Upper lobe of right lung (tissue), 1 donor: ENCODE measurements at places on chromosomes 3 and 15. TPM values are rescaled to one million over a fixed set of nuclear protein-coding genes. Genes with fewer than 3 reads are reported as not detected.

- no peak for DNase-seq
Measured at GRCh38 chr3:32959371-32959770, 7.9 kb downstream of the CCR4 start.

GRCh38 chr3:31925271-31925630, 55.8 kb downstream of the OSBPL10 start:
- no peak for DNase-seq

- DNase-seq = no peak
Measured at GRCh38 chr3:3305841-3306240, 126.3 kb upstream of the CRBN start.

DNA sequence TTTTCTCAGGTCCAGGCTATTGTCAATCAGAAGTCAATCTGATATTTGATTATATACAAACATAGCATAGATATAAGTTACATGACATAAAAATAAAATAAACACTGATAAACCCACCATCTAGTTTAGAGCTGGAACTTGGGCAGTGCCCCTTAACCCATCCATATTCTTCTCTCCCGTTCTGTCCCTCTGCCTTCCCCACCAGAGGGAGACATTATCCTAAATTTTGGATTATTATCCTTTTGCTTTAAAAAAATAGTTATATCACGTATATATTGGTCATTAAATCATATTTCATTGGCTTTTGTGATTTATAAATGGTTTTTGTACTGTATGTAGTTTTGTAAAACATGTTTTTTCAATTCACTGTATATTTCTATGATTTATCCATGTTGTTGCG, 107.9 kb downstream of the GMPS start:
- DNase-seq = no peak

DNA sequence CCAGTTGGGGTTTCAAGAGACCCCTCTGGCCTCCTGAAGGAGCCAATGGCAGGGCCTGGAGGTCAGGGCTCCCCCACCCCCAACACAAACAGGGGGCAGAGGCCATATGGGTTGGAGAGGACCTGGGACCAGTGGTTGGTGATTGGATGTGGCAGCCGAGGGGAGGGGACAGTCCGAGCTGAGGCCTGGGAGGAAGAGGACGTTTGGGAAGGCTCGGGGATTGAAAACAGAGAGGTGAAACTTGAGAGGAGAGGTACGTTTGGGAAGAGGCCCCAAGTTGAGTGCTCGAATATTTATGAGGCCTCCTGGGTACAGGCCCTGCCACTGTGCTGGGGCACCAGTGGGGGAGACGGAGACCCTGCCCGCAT, 53.7 kb downstream of the DNAJB8 start:
- DNase-seq = no peak

DNA sequence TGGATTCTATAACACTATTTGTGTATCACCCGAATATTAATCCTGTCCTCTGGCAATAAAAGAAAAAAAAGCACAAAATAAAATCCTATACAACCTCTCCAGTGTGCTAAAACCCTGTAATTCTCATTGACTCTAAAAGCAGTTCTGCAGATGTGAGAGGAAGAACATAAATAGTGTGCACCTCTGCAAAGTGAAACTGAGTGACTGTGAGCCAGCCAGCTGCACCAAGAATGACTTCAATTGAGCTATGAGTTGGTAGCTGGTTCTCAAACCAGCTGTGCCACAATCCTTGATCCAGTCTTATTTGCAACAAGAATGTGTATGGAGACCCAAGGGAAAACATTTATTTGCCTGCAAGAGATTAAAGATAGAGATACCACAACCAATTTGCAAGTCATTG, 31.2 kb upstream of the COL8A1 start:
- no peak for DNase-seq

DNA sequence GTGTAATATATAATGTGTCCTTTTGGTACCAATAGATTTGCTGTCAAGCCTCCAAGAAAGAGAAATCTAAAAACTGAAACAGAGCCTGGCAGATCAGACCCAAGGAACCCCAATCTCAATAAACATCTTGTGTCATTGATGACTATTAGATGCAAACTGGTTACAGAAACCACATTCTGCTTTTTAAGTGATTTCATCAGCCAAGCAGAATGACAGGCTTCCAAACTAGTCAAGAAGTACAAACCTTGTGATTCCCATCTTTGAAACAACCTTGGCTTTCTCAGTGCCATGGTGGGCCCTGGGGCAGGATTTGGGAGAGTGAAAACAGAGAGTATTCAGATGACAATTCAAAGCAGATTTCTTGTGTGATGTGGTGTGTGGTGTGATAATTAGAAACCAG, 45.6 kb upstream of the STRIT1 start:
- DNase-seq = no peak

DNA sequence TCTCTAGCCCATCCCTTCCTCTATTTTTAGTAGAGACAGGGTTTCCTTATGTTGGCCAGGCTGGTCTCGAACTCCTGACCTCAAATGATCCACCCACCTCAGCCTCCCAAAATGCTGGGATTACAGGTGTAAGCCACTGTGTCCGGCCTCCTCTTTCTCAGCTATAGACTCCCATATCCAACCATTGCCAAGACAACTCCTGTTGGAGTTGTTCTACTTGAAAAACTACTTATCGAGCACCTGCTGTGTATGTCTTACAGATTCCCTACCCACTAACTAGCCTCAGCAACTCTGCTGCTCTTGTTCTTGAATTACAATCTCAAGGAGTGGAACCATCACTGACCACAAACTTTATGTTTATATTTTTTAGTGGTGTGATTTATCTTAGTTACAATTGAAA, 186.6 kb downstream of the SLC9A9 start:
- no peak for DNase-seq

Gene FAM81A
- 1.3 TPM for total RNA-seq

GRCh38 chr3:76827701-76828226, 212.1 kb upstream of the ROBO2 start:
- DNase-seq = no peak

GRCh38 chr3:177451864-177452830, 254.9 kb upstream of the TBL1XR1 start:
- DNase-seq = no peak

Gene CHRM5
- total RNA-seq = not detected

GRCh38 chr3:61646851-61647525, 85.6 kb downstream of the PTPRG start:
- no peak for DNase-seq

DNA sequence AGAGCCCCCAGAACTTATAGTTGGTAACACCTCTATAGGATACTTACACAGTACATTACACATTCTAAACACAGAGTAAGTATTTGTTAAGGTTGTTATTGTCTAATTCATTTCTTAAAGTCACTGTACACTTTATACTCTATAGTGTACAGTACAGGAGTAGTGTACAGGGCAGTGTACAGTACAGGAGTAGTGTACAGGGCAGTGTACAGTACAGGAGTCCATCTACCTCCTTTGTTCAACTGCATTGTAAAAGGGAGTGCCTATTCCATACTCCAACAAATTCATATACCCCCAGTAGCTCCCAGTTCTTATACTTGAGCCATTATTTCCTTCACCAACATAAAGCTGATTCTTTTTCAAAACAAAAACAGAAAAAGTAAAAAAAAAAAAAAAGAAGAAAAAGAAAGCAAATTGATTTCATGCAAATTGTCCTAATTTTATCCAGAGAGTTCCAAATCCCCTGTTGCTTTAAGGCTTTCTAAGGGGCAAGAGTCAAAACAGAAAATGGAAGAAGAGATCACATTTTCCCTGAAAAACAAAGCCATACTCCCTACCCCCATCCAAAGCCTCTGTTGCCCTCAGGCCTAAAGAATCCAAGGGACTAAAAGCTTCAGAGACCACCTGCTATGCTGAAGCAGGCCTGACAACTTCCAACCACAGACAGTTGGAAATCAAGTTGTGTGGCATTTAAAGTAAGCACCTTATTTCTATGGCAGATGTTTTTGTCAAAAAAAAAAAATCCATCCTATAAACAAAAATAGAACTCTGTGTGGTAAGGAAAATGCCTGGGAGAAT, 125.6 kb downstream of the PLCH1 start:
- no peak for DNase-seq

DNA sequence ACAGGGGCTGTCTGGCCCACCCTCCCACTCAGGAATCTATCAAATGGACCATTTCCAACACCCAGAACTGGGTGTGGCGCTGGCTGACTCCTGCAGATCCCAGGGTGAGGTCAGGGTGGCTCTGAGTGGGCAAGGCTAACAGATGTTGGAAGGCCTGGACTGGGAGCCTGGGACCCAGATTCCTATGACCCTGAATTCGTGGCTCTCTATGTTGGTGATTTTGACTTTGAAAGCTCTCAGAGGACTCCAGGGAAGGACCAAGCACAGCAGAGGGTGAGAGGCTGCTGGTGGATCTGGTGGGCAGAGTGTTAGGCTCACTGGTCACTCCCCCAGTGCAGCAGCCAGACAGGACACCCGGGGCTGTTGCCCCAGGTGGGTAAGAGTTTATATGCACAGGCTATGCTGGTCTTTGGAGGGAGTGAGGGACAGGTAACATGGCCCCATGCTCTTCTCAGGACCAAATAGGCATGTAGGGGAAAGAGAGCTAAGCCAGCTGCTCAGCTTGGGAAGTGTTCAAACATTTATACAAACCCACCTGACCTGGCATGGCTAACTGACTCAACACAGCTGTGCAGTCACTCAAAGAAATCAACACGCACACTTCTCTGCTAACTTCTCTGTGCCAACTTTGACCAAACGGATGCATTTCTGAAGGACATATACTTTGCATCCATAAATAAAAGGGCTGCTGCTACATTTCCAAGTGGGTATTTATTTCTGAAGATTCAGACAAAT, 62.6 kb upstream of the RAB6B start:
- DNase-seq = no peak

- DNase-seq = no peak
Measured at GRCh38 chr3:153919773-153920172, 201.4 kb upstream of the ARHGEF26 start.

Gene AHSG
- total RNA-seq = not detected

Gene FOXB1
- not detected for total RNA-seq

DNA sequence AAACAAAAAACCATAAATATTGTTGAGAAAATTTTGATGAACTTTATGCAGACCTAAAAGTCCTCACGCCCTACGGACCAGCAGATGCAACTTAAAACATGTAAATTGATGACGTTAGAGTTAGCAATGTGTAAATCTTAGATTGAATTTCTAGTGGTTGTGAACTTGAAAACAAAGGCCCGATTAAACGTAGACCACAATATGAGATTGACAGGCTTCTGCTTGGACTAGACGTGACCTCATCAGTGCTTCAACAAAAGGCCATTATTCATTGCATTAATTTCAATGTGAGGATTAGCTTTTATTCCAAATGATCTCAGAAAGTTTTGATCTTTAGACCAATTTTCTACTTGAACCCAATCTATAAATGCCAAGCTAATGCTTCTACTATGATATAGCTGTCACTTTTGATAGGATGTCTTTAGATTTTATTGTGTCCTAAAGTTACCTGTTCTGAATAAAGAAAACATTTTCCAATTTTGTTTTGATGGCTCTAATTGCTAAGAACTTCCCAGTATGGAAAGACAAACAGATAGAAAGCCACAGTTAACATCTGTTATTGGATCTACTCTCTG, 55.4 kb upstream of the SPPL2A start:
- DNase-seq = no peak

Gene GOLGA8Q
- 2.3 TPM for total RNA-seq

Gene SEMA6D
- total RNA-seq = 8.0 TPM

GRCh38 chr3:78888635-78889034, 879.2 kb downstream of the ROBO1 start:
- DNase-seq = no peak

DNA sequence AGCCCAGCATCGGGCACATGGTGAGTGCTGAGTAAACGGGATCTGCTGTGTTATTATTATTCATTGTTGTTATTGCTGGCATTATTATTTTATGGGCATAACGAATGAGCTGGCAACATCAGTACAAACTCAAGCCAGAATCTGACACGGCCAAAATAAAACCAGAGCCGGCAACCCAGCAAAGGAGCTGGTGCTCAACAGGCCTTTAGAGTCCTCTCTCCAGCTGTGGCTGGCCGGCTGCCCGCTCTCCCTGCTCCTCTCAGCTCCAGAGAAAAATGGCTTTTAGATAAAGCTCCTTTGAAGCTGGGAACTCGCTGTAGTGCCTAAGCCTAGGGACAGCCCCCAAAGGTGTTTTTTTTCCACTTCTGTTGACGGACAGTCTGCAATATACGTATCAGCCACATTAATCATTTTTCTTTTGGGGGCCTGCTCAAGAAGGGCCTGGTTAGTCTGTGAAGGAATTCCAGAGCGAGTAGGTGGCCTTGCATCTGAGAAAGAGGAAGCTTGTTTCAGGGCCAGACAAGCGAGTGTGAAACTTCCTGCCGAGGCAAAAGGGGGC, 193.9 kb upstream of the UBE2E1 start:
- DNase-seq = peak; percentile 78

- DNase-seq = peak; percentile 53
Measured at GRCh38 chr15:25240461-25241021, 198.3 kb downstream of the UBE3A start.
